Suprapubic skin (tissue), 4 donors: ENCODE measurements at places on chromosomes 7 and 10. TPM values are rescaled to one million over a fixed set of nuclear protein-coding genes. Genes with fewer than 3 reads are reported as not detected.
A peak's percentile ranks its signal among the peaks of the same experiment; 100 is the strongest.

DNA sequence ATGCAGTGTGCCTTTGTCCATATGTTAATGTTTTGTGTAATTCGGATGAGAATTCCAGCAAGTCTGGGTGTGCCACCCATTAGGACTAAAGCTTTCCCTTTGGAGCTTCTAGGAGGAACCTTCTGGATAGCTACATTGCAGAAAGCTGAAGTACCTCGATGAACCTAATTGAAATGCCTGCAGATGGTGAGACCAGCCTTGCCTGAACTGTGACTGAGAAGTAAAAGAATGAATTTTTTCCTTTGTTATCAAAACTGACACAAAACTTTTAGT is 31.1 kb upstream of the FBXW4 start:
- no peaks in the 10 kb centered on the region for H3K36me3 ChIP-seq
- no peaks in the 10 kb centered on the region for H3K4me1 ChIP-seq
- no peak overlapping the region for H3K27ac ChIP-seq
- no peak for DNase-seq

Gene HECTD2
- 10.5 TPM for total RNA-seq

Gene ABCB1
- 7.0 TPM for total RNA-seq

Gene AUTS2
- 42.3 TPM for total RNA-seq

DNA sequence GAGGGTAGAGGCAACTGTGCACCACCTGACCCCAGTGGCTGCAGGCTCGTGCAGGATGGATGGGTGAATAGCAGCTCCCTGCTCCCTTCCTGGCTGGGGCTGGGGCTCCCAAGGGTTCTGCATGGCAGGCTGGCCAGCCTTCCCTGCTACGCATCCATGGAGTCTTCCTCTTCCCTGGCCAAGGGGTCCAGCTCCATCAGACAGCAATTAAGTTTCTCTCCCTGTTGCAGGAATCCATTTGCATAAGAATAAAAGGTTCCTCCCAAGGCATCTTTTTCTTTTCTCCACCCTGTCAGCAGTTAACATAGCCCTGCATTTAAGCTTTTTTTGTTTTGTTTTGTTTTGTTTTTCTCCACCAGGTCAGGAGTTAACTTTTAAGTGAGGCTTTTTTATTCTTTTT is 10.0 kb upstream of the CPA2 start:
- DNase-seq, result no peak
- H3K27ac ChIP-seq, result no peak overlapping the region
- no peaks in the 10 kb centered on the region for H3K27me3 ChIP-seq
- no peaks in the 10 kb centered on the region for H3K36me3 ChIP-seq
- H3K4me1 ChIP-seq, result no peaks in the 10 kb centered on the region

- no peak overlapping the region for H3K4me3 ChIP-seq
- no peaks in the 10 kb centered on the region for H3K27me3 ChIP-seq
- peaks cover 31% of the 10 kb centered on the region for H3K36me3 ChIP-seq
- no peak for DNase-seq
- no peaks in the 10 kb centered on the region for H3K4me1 ChIP-seq
- no peak overlapping the region for H3K27ac ChIP-seq
These were observed 15.7 kb upstream of the ATP6V1F start for GRCh38 chr7:128846781-128847444.

GRCh38 chr10:33265621-33266020 is 68.8 kb downstream of the NRP1 start:
- H3K27ac ChIP-seq, result no peak overlapping the region
- H3K27me3 ChIP-seq, result no peaks in the 10 kb centered on the region
- H3K4me3 ChIP-seq, result no peak overlapping the region
- no peak for DNase-seq

Gene PLA2G12B
- not detected for total RNA-seq

DNA sequence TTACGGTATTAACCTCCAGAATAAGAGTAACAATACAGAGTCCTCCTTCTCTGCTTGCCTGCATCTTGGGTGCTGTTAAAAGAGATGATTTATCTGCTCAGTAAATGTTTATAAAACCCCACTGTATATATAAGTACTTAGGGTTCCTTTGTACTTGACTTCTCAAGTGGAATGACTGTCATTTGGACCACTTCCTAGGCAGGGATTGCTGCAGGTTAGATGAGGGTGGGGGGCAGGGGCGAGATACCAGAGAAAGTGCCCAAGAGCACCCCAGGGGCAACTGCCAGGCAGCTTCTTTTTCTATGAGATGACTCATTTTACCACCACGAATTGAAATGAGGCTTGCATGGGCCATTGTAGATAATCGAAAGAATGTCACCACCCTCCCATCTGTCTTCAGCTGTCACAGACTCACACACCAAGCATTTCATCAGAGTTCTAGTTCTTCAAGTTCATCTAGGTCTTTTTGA is 421.9 kb upstream of the GALNT17 start:
- H3K4me1 ChIP-seq, result peaks cover 46% of the 10 kb centered on the region
- no peak for DNase-seq
- H3K36me3 ChIP-seq, result no peaks in the 10 kb centered on the region
- no peak overlapping the region for H3K4me3 ChIP-seq
- H3K27ac ChIP-seq, result peak overlapping the region; percentile 38

- H3K4me3 ChIP-seq, result no peak overlapping the region
- H3K4me1 ChIP-seq, result peaks cover 12% of the 10 kb centered on the region
- DNase-seq, result no peak
- H3K36me3 ChIP-seq, result no peaks in the 10 kb centered on the region
- H3K27me3 ChIP-seq, result no peaks in the 10 kb centered on the region
These were observed 107.4 kb downstream of the ETV1 start for GRCh38 chr7:13882051-13882450.

- peaks cover 66% of the 10 kb centered on the region for H3K36me3 ChIP-seq
- no peak overlapping the region for H3K27ac ChIP-seq
- no peak overlapping the region for H3K4me3 ChIP-seq
- DNase-seq, result no peak
These were observed 64.3 kb downstream of the TNRC18 start for GRCh38 chr7:5359344-5359743.
